ENCODE measurements at places on chromosomes 12 and 14.

DNA sequence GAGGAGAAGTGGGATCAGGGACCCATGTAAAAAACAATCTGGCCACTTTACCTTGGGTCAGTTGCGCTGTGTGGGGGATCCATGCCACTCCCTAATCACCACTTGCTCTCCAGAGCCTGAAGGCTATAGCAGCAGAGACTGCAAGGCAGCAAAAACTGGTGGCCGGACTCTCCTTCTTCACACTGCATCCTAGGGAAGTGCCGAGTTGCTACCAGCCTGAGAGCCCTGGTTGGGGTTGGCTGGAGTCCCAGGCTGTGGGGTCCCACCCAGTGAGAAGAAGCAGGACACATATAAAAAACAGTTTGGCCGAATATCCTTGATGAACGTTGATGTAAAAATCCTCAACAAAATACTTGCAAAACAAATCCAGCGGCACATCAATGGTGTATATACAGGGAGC, 341.2 kb downstream of the AEBP2 start:
- DNase-seq: no peak

DNA sequence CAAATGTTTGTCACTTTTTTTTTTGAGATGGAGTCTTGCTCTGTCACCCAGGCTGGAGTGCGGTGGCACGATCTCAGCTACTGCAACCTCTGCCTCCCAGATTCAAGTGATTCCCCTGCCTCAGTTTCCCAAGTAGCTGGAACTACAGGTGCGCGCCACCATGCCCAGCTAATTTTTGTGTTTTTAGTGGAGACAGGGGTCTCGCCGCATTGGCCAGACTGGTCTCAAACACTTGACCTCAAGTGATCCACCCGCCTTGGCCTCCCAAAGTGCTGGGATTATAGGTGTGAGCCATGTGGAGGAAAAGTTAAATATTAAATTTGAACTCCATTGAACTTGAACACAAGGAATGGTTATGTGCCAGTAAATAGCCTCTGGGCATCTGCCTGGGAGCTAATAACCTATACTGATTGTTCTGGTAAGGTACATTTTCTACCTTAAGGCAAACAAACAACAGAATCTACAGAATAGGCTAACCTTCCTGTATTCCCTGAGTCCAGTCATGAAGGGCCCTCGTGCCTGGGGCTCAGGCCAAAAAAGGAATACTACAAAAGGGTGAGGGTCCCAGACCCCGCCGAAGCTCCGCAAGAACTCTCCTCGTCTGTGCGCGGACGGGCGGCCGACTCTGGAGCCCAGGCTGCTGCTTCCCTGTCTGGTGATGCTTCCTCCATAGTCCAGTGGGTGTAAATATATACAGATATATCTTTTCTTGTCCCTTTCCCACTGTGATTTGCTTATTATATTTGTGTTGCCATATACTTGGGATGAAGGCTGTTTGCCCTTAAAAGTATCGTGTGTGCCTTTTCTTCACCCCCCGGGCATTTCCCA, 74.0 kb upstream of the EIF5 start:
- no peak for DNase-seq

GRCh38 chr14:34604995-34605394, 25.0 kb downstream of the SNX6 start:
- no peak for DNase-seq

- DNase-seq: no peak
These were observed 4.7 kb downstream of the TDRD9 start for GRCh38 chr14:103932791-103933490.

GRCh38 chr14:61569812-61570548, 125.3 kb upstream of the HIF1A start:
- DNase-seq: peak; percentile 15

DNA sequence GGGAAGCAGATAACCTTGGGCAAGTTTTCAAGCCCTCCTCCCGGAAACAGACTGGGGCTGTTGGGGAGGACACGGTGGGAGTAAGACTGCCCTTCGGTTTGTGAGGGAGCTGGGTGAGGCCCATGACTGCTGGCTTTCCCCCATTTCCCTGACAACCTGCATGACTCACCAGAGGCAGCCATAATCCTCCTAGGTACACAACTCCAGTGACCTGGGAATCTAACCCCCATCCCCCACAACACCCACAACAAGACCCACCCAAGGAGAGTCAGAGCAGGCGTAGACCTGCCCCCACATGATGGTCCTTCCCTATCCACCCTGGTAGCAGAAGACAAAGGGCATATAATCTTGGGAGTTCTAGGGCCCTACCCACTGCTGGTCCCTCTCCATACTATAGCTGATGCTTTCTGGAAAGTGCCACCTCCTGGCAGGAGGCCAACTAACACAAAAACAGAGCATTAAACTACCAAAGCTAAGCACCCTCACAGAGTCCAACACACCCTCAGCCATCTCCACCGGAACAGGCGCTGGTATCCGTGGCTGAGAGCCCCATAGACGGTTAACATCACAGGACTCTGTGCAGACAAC, 14.8 kb downstream of the DDX24 start:
- no peak for DNase-seq

DNA sequence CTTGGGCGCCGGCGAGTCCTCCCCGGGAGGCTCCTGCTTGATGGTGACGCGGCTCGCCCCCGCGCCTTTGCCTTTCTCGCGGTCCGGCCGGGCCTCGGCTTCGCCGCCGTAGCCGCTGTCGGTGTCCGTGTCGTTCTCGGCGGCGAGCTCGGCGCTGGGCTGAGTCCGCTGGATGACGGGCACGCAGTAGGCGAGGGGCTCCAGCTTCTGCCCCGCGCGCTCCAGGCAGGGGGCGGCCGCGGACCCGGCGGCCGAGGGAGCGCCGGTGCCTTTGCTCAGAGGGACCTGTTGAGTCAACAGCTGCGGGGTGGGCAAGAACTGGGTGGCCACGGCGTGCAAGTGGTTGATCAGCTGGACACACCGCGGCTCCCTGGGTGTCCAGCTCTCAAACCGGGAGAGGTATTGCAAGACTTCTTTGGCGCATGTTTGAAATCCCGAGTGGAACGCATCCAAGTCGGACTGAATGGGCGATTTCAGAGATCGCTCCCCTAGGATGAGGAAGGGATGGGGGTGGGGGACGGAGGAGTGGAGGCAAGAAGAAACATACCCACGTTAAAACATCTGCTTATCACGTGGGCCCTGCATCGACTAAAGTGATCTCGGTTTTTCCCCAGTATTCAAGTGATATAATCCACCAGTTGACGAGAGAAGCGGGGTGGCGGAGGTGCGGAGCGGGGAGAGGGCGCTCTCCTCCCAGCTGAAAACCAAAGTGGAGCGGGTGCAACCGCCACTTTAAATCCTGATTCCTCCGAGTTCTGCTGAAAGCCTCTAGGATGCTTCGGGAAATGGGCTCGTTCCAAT, 2.0 kb downstream of the BHLHE41 start:
- DNase-seq: peak; percentile 55

DNA sequence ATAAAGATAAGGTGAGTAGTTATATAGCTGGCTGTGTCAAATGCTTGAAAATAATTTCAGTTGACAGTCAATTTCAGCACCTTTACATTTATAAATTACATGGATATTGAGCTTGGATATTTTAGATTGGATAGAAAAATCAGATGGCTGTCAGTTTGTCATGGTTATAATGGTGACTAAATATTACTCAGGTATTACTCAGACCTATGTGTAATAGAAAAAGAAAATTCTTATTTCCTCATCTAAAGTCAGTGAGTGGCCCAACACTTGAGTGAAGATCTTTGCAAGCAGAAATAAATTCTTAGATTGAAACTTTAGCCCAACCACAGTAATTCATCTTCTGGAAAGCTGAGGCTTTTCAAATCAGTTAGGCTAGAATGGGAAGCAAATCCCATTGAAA, 354.4 kb downstream of the NAV3 start:
- DNase-seq: no peak

GRCh38 chr12:18837505-18837904, 99.6 kb downstream of the CAPZA3 start:
- DNase-seq: no peak
